ENCODE measurements at places on chromosomes 5 and 9.

DNA sequence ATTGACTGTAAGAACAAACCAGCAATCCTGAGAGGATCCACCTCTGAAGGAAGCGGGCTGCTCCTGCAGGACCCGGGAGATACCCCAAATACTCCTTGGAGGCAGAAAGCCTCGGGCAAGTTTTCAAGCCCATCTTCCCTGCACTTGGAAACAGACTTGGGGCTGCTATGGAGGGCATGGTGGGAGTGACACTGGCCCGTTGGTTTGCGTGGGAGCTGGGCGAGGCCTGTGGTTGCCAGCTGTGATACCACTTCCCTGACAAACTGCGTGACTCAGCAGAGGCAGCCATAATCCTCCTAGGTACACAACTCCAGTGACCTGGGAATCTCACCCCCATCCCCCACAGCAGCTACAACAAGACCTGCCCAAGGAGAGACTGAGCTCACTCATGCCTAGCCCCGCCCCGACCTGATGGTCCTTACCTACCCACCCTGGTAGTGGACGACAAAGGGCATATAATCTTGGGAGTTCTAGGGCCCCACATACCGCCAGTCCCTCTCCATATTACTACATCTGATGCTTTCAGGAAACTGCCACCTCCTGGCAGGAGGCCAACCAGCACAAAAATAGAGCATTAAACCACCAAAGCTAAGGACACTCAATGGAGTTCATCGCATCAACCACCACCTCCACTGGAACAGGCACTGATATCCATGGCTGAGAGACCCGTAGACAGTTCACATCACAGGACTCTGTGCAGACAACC is 38.1 kb upstream of the VLDLR start:
- no peak for ATAC-seq

DNA sequence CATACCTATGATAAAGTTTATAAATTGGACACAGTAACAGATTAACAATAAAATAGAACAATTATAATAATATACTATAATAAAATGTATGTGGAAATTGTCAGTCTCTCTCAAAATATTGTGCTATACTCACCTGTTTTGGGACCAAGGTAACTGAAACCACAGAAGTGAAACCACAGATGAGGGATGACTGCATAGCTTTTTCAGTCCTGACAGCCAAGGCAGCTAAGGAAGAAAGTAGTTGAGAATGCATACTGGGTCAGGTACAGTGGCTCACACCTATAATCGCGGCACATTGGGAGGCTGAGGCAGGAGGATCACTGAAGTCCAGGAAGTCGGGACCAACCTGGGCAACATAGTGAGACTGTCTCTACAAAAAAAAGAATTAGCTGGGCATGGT is 8.9 kb downstream of the SRP19 start:
- no peak for ATAC-seq

DNA sequence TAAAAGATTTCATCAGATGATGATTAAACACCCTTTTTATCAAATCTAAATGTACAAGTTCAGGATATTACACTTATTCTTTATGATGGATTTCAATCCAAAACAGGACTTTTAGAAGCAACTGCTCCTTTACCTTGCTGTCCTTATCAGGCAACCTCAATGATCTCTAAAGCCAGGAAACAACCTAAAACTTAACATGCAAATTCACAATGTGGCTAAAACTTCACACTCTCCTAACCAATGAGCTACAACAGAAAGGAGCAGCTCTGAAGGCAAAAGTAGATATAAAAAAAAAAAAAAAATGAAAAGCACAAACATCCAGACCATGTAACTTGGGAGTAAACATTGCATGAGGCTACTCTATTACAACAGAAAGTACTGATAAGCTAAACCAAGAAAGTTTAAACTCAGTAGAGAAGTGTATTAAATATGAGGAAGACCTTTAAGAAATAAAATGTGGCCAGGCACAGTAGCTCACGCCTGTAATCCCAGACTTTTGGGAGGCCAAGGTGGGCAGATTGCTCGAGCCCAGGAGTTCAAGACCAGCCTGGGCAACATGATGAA is 22.9 kb downstream of the SLC25A51 start:
- no peak for ATAC-seq

- ATAC-seq, result no peak
These were observed 609.2 kb downstream of the PSAT1 start for GRCh38 chr9:78905986-78906755.

- ATAC-seq, result no peak
These were observed 18.1 kb upstream of the SCGB3A1 start for GRCh38 chr5:180609386-180609785.

Data from stimulated activated memory B cell treated with anti-CD40 and anti-IgM and Interleukin-4, amounts not matched to agents 10 μg/mL and 1 μg/mL and 100 μg/mL, for 72 hours (primary cell).